Stomach (tissue), 19 donors: ENCODE measurements at places on chromosomes 4 and X.

DNA sequence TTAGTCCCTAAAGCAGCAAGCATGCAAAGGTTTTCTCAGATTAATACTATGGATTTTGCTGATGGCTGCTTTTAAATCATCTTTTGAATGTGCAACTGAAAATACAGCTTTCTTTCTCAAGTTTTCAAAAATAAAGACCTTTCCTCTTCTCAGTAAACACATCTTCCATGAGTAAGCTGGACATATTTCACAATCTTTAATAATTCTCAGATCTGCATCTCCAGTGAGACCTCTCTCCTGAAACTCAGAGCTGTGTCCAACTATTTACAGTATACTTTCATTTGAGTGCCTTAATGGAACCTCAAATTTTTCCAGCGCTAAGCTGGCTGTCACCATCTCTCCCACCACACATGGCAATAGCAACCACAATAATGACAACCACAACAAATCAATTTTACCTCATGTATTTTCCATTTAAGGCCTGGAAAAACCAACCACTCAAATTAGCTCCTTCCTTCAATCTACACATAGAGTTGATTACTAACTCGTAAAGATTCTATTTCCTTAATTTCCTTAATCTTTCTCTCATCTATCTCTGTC is 192.4 kb upstream of the RPL34 start:
- DNase-seq = no peak

DNA sequence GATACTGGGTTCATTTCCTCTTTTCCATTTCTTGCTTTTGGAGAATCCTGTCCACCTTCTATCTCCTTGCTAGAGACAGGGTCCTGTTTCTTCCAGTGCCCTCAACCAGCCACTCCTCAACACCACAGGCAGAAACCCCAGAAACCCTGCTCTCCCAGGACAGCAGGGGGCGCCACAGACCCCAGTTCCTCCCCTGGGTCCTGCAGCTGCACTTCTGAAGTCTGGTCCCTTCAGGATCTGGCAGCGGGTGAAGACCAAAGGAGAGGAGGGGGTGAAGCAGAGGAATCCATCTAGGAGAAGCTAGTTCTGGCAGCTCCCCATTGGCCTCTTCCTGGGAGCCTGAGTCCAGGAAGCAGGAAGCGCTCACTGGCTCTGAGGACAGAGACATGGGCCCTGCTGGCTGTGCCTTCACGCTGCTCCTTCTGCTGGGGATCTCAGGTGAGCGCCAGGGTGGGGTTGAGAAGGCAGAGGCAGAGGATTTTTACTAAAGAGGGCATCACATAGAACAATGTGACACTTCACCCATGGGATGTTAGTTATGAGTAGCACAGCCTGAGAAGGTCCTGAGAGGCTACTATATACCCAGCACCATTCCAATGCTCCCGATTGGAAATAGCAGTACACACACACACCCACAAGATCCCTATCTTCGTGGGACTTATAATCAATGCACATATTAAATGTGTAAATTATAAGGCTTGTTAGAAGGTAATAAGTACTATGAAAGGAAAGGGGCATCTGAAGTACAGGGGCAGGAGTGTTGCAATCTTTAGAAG is at the start of gene PRSS48:
Gene PRSS48 (plus strand): TSS at position 375 of the 776 bp plus-strand sequence. CDS start 12 bp downstream, at position 387.
- peak; percentile 59 for DNase-seq

GRCh38 chrX:149830192-149830873 is 48.6 kb downstream of the MAGEA9 start:
- DNase-seq = no peak

GRCh38 chr4:146639506-146639932 is 826 bp downstream of the POU4F2 start:
- DNase-seq = no peak

- no peak for DNase-seq
Measured at GRCh38 chr4:71775449-71775848, 8.4 kb downstream of the GC start.

- no peak for DNase-seq
Measured at GRCh38 chr4:34432706-34433105, 1811.6 kb downstream of the ARAP2 start.

DNA sequence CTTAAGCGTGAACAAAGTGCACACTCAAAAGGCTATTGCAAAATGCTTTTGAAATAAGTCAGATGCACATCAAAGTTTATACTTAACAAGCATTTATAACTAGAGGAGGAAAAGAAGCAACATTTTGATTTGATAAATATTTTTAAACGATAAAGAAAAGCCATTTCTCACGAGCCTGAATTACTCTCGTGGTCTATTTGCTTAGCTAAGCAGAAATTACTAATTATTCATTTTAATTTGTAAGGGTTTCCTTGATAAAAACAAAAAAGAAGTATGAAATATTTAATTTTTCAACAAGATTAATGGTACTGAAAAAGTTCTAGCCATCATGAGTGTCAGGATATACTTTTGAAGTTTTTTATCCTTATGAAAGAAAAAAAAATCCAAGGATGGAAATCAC is 78.2 kb downstream of the UNC5C start:
- DNase-seq = no peak
